Globus pallidus (tissue), 1 donor: ENCODE measurements at places on chromosomes 5 and 9.

DNA sequence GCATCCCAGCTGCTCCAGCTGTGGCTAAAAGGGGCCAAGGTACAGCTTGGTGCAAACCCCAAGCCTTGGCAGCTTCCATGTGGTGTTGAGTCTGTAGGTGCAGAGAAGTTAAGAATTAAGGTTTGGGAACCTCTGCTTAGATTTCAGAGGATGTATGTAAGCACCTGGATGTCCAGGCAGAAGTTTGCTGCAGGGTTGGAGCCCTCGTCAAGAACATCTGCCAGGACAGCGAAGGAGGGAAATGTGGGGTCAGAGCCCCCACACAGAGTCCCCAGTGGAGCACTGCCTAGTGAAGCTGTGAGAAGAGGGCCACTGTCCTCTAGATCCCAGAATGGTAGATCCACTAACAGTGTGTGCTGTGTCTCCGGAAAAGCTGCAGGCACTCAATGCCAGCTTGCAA, 236.2 kb upstream of the ADRA1B start:
- no peak for DNase-seq

DNA sequence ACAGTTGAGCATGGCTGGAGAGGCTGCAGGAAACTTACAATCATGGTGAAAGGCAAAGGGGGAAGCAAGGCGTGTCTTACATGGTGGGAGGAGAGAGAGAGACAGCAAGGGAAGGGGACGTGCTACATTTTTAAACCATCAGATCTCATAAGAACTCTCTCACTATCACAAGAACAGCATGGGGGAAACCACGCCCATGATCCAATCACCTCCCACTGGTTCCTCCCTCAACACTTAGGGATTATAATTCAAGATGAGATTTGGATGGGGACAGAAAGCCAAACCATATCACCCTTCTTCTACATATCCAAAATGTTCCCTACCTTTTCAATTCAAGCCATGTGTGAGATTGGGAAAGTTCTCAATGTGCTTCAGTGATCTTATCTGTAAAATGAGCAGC, 22.9 kb upstream of the GLRX start:
- DNase-seq = no peak

GRCh38 chr5:136375920-136376319, 10.6 kb upstream of the TRPC7 start:
- no peak for DNase-seq

- no peak for DNase-seq
These were observed 2.7 kb downstream of the ENHO start for GRCh38 chr9:34520096-34520495.

- no peak for DNase-seq
These were observed 417.0 kb downstream of the ARHGEF28 start for GRCh38 chr5:74042959-74043358.

- no peak for DNase-seq
These were observed 12.5 kb upstream of the PRLR start for GRCh38 chr5:35242702-35243258.

DNA sequence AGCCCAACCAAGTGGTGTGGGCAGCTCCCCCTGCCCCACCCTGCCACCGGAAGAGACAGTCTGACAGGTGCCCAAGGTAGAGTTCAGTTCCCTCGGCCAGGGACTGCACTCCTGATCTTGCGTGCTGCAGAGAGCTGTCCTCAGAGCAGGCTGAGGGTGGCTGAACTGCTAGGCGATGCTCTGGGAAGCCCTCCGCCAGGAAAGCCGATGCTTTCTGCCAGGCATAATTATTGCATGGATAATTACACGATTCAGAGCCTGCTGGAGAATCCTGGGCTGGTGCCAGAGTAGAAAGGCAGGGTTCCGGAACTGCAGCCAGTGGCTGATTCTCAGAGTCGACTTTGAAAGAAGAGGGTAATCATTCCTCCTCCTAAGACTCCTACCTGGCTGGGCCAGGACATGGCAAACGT, 19.3 kb downstream of the KCNIP1 start:
- DNase-seq = peak; percentile 66

DNA sequence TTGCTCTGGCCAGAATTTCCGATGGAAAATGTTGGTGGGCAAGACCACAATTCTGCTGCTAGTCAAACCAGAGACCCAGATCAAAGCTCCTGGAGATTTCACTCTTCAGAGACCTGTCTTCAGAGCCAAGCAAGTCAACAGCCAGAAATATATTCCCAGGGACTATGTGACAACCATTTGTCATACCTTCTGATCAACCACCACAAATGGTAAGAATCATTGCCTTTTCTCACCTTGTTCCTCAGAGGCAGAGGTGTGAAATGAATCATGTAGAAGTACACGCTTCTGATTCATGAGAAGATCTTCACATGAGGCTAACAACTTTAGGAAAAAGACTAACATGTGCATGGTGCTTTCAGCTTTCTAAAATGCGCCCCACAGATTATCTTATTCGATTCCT, 53.5 kb downstream of the SUSD1 start:
- DNase-seq = no peak

- no peak for DNase-seq
These were observed 27.0 kb upstream of the ALDOB start for GRCh38 chr9:101462558-101462957.

- DNase-seq = no peak
These were observed 294.3 kb downstream of the TLE1 start for GRCh38 chr9:81394881-81395675.

- DNase-seq = peak; percentile 57
These were observed 118.6 kb downstream of the ZSWIM6 start for GRCh38 chr5:61450493-61451279.

- DNase-seq = no peak
These were observed 173.5 kb downstream of the ARHGEF28 start for GRCh38 chr5:73799401-73799972.

GRCh38 chr9:21039302-21039701, 7.9 kb upstream of the HACD4 start:
- no peak for DNase-seq

DNA sequence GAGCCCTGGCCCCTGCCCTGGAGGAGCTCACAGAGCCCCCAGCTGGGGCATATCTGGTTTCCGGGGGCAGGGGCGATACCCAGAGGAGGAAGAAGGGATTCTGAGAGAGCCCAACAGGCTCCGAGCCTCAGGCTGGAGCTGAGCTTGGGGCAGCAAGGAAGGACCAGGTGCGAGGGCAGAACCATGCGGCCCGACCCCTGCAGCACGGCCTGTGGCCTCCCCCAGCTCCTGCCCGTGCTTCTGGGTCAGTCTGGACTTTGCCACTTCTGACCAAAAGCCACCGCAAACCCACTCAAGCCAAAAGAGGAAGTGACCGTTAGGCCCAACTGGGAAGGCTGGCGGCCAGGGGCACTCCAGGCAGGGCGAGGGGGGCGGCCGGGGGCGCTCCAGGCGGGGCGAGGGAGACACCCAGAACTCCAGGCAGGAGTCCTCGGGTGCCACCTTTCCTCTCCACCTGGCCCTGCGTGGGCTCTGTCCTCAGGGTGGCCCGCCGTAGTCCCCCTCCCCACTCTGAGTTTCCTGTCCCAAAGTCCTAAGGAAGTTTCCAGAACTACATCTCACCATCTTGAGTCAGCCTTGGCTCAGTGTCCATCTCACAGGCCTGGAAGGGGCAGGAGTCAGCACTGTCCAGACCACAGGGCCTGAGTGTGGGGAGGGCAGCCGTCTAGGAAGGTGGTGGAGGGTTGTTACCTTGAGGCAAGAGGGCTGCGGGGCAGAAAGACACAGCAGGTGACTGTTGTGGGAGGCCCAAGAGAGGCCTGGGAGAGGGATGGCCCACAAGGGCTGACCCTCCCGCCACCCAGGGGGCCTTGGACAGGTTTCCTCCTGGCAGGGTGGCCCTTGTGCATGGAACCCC, 946 bp upstream of the LTC4S start:
- no peak for DNase-seq

DNA sequence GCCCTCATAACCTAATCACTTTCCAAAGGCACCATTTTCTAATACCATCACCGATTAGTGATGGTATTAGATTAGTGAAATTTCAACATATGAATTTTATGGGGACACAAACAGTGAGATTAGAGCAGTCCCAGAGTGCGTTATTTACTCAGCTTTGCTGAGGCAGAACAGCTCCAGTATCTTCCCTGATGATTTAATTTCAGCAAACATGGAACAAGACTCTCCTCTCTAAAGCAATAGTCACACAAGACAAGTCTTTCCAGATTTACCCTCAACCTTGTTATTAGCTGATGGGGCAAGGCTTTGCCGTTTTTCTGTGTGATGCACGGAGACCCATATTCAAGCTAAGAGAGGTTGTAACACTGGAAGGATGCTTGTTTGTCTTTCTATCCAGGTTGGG, 333.4 kb downstream of the FBXL7 start:
- no peak for DNase-seq

DNA sequence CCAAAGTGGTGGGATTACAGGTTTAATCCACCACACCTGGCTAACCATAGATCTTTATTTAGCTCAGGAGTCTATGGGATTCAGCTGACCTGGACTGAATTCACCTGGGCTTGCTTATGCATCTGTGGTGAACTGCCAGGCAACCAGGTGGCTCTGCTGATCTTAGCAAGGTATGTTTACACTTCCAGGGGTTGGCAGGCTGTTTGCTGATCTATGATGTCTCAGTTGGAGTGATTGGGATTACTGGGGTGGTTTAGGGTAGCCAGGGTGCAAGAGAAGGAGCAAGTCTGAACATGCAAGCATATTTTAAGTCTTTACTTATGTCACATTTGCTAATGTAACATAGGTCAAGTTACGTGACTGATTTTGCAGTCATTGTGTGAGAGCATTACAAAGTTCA, 63.6 kb upstream of the JAK2 start:
- DNase-seq = no peak

DNA sequence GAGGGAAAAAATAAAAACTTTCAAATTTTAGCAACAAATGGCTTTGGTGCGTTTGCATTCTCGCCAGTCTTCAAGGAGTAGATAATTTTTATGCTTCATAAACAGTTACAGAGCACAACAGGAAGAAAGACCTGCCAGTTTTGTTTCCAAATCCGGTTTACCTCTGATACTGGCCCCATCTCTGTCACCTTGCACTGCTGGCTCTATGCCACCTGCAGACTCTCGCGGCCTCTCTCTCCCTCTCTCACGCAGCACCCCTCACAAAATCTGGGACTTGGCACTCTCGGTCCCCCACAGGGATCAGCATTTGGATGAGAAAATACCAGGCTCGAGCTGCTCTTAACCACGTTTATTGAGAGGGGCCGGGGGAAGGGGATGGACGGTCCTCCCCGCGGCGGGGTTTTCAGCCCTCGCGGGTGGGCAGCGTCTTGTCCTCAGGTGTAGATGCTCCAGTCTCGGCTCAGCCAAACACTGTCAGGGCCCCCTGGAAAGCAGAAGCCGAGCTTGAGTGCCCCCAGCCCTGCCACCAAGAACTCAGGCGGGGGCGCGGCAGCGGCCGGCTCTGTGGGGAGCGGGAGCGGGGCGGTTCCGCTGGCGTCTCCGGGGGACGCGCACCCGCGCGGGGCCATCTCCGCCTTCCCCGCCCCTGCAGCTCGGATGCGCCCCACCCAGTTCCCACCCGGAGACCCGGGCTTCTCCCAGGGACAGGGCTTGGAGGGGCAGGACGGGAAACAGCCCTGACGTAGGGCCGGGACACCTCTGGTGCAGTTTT, 1.3 kb downstream of the SCGB3A1 start:
- DNase-seq = no peak

GRCh38 chr9:108245331-108245730, 610.5 kb downstream of the ACTL7B start:
- peak; percentile 73 for DNase-seq

GRCh38 chr9:14529629-14530028, 163.6 kb downstream of the ZDHHC21 start:
- no peak for DNase-seq

GRCh38 chr9:18684593-18685317, 210.8 kb downstream of the ADAMTSL1 start:
- peak; percentile 45 for DNase-seq

DNA sequence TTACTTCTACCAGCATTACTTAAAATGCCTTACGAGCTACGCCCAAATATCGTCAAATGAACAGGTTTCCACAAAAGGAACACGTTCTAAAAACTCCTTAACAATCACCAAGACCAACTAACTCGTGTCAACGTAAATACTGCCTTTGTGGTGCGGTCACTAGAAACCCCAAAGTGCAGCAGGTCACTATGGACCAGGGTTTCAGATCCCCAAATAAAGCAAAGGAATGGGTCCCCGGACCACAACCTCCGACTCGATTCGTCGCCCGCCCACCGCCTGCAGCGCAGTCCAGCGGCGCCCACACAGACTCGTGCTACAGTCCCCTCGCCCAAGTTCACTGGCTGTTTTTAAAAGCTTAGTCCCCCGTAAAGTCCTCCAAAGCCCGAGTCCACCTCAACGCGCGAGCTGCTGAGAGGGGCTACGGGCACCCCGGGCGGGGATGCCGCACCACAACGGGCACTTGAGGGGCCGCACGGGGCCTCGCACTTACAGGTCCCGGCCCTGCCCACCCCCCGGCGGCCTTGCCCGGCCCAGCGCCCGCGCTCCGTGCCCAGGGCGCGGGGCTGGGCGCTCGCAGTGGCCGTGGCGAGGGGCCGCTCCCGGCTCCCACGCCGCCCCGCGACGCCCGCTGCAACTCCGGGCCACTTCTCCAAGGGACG, 1.1 kb downstream of the NFIB start:
- DNase-seq = peak; percentile 54

- no peak for DNase-seq
These were observed 46.7 kb downstream of the KCNT1 start for GRCh38 chr9:135748676-135749075.

DNA sequence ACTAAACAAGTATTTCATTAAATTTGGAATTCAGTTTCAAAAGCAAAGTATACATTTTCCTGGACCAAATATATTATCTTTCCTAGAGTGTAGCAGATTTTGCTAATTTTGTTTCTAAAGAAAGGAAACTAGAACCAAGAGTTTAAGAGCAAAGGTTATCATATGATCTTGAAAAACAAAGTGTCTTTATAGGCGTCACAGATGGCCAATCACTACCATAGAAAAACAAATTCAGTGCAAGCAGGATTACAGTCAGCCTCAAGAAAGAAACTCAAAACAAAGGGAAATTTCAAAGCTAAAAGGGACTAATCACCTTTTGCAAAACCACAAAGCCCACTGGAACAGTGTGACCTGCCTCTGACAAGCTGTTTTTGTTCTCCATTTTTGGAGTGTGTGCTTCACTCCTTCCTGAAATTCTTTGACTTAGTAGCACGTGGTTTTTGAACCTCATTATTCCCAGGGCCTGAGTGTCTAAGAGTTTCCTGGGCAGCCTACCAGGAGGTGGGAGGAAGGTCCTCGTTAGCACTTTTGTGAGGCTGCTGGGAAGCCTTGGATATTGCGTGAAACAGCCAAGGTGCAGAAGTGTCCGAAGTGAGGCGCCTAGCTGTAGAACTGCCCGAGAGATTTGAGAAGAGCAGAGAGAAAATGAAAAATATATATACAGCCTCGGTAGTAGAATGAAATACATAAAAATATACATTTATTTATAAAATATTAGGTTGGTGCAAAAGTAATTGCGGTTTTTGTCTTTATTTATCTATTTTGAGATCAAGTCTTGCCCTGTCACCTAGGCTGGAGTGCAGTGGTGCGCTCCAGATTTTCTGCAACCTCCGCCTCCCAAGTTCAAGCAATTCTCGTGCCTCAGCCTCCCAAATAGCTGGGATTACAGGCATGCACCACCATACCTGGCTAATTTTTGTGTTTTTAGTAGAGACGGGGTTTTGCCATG, 246.1 kb downstream of the MARCHF11 start:
- DNase-seq = peak; percentile 35
